Esophagus squamous epithelium (tissue), 5 donors: ENCODE measurements at places on chromosomes 4 and X.

DNA sequence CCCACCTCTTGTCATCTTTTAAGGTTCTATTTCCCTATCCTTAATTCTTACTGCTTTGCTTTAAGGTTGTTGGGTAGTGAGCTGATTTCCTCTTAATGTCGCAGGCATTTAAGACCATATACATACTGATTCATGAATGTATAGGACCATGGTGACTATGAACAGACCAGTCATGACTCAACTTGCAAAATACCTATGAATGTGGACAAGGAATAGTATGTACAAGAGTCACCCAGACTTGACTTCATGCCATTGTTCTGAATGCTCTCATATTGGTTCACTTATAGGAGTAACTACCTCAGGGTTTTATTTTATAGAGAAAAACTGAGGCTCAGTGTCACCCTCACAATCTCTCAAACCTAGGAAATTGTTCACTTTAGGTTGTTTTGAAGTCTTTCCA, 44.3 kb downstream of the CCNG2 start:
- DNase-seq: no peak

GRCh38 chrX:31652650-31653049, 580.8 kb upstream of the FTHL17 start:
- no peak for DNase-seq

- DNase-seq: no peak
Observed at GRCh38 chr4:108941904-108942430, 179.1 kb upstream of the ETNPPL start.

GRCh38 chrX:133985164-133985966, at the start of gene GPC3:
Gene GPC3, minus strand, starts transcription at chrX:133985594.
- DNase-seq: no peak

- no peak for DNase-seq
Observed at GRCh38 chr4:90542216-90542615, 415.0 kb downstream of the CCSER1 start.

DNA sequence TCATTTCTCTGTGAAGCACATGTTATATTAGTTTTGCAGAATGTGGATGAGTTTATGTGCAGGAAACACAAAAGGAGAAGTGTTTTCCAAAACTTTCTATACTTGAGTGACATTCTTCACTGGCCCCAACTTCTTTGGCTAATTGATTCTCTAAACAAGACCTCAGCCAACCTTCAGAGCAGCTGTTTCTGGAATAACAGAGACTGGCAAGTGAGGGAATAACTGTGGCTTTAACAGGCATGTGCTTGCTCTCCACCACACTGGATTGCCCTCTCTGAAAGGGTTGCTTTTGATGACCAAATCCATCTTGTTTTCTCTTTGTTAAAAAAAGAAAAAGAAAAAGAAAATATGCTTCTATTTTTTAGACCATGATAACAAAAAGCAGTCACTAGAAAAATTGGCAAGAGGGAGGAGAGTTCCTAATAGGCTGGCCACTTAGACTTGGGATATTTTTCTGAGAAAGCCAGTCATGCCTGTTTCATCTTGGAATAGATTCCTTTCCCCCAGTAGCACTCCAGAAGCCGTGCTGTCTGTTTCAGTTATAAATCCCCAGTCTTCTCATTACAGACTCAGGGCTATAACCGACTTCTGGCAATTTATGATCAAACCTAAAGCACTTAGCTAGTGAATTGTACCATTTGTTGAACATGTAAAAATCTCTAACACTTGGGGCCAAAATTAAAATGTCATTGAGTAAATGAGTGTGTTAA, 295.0 kb upstream of the NR3C2 start:
- no peak for DNase-seq

DNA sequence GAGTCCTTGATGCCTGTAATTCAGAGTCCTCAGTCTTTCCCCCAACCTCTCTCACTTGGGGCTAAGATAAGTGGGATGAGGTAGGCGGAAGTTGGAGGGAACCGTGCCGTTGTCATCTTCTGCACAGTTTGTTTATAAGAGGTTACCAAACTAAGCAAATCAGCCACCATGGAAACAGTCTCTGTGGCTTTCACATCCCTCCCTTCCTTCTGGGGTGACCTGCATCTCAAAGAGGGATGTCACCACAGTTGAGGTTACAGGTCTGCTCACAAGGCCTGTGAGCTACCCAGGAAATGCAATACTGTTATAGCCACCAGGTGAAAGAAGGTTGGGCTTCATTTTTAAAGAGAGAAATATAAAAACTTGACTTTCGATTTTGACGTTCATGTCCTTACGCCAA, 26.3 kb downstream of the RTL5 start:
- DNase-seq: no peak

DNA sequence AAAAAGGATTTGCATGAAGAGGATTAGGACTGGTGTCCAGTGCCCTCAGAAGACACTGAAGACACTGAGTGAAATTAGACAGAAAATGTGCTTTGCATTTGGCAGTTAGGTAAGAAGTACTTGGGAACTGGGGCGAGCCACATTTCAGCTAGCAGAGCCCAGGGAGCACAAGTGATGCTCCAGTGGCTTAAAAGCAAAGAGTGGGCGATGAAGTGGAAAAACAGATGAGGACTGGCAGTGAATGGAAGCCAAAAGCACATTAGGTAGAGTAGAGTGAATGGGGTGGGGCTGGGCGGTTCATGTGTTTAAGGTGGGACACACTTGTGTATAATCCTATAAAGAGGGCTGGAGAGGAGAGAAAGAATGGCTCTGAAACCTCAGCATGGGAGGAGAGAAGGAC, 18.4 kb downstream of the DCLK2 start:
- DNase-seq: no peak

GRCh38 chr4:951594-952468, 19.6 kb downstream of the TMEM175 start:
- DNase-seq: no peak

- no peak for DNase-seq
Observed at GRCh38 chrX:84064164-84064563, 123.8 kb downstream of the RPS6KA6 start.

GRCh38 chr4:33746979-33747378, 2497.3 kb downstream of the ARAP2 start:
- no peak for DNase-seq

GRCh38 chr4:17092736-17093437, 194.4 kb upstream of the LDB2 start:
- no peak for DNase-seq

DNA sequence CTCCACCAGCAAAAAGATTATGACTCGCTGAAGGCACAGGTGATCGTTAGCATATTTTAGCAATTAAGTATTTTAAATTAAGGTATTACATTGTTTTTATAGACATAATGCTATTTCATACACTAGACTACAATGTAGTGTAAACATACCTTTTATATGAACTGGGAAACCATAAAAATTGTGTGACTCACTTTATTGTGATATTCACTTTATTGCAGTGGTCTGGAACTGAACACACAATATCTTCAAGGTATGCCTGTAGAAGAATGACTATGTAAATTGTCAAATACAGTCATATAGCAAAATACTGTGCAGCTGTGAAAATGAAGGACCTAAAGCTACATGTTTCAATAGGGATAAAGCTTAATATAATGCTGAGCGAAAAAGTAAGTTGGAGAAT, 26.6 kb upstream of the MAML3 start:
- DNase-seq: no peak

GRCh38 chrX:34638116-34638515, 19.0 kb downstream of the TMEM47 start:
- no peak for DNase-seq

DNA sequence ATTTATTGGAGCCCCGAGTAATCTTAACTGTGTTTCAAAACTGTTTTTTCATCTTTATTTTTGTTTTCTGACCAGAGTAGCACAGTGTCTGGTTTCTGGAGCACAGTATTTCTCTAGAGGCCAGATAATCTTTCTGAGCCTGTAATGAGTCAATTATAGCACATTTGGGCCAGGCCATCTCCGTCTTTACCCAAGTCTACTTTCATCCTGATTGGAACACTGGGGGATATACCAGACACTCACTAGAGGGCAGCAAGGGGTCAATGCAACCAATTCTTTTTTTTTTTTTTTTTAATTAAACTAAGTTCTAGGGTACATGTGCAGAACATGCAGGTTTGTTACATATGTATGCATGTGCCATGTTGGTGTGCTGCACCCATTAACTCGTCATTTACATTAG, 282.0 kb downstream of the ARHGAP24 start:
- no peak for DNase-seq

DNA sequence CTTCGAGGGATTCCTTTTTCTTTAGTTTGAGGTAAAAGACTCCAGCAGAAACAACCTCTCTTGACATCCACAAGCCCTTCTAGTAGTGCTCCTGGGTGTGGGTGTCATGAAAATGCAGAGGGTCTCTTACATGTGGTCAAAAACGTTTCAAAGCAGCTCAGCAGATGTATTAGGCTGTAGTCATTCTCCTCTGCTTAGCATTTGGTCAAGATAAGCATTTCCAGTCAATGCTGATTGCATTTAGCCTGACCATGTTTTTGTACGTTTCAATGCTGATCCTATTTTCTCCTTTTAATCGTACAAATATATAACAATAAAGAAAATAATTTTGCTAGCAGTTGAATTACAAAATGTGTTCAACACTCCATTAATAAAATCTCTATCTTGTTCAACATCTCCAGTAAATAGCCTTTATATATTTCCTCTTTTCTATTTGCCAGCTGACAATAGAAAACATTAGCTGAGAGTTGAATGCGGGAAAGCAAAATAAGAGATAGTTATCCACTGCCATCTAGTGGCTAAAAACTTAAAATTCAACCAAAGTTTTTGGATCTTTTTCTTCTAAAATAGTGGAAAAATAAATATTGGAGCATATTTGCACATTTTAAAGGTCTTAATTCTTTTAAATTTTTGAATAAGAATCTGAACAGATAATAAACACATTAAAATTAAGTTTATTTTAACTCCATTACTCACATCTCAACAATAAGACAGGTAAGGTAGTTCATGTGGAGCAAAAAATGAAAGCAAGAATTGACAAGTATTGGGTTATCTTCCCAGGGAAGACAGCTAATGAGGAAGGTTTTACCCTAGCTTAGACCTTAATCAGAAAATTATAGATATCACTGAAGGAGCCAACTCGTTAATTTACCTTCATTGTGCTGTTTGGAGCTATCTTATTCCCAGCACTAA, 15.2 kb upstream of the PACRGL start:
- DNase-seq: no peak

DNA sequence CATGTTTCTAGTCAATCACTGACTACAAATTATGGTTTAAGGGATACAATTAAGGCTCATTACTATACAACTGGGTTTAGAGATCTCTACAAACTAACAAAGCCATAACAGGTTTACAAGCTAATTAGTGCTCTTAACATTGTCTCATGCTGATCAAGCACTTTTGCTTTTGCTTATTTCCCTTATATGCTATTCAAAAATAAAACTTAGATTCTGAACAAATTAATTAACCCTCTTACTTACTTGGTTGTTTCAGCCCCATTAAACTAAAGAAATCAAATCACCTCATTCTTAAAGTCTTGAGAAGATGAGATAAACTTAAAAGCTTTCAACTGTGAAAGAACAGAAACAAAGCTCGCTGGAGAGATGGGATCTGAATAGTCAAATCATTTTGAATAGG, 2024.5 kb upstream of the ADGRL3 start:
- no peak for DNase-seq

DNA sequence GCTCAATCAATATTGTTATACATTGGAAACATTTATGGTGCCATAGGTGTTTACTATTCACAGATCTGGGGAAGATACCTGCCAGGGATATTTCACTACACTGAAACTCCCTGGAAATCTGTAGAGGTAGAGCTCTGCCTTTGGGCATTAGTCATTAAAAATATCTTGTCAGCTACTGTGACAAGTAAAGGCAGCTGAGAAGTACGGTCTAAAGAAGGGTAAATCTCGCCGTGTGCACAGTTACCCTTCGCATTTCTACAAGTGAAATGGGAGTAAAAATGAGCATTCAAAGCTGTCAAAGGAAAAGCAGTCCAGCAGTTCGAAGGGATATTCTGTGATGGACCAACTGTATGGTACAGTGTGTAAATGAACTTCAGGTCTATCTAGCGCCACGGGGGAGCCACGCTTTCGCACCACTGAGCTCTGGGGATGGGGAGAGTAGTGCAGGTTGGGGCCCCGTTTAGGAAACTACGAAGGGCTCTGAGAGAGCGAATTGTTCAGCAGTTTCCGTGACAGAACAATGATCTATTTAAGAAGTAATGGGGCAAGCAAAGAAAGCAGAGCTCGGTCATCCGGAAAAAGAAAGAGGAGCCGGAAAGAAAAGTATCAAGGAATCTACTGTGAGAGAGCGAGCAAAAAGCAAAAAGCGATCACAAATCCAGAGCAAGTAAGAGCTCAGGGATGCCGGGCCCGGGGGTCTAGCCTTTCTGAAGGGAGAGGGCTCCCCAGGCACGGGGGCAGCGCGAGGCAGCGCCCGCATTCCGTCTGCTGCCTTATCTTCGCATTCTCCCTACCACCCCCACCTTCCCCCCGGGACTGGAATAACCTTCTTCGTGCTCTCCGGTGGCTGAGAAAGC, 646 bp downstream of the TIGD4 start:
- no peak for DNase-seq

DNA sequence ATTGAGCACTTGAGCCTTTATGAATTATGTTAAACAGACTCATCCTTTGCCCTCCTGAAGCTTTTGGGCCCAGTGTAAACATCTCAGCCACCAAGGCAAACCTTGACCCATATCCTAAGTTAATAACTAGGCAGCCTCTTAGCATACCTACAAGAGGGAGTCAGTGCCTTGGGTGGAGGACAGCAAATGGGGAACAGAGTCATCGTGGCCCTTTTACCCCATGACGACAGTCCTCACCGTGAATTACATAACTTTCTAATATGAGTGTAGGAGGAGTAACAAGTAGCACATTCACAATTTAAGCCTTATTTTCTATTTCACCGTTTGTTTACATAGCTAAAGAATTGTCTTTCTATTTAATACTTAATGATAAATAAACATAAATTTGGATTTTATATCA, 16.8 kb downstream of the CLDN22 start:
- no peak for DNase-seq

- DNase-seq: no peak
Observed at GRCh38 chrX:16524316-16524715, 125.6 kb upstream of the S100G start.

DNA sequence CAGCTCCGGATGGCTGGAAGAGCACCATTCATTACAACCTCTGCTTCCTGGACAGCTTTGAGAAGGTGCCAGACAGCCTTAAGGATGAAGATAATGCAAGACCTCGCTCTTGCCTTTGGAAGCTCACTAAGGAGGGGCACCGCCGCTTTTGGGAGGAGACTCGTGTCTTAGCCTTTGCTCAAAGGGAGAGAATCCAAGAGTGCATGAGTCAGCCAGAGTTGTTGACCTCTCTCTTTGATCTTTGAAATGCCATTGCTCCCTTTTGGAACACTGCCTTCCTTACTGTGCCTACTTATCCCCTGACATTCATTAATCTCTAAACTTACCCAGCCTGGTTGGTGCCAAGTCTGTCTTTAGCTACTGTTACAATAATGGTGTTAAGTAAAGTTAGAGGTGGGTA, 1.2 kb downstream of the FOXR2 start:
- DNase-seq: no peak
